ENCODE measurements at places on chromosomes 1 and 21.

- DNase-seq = no peak
Observed at GRCh38 chr1:35935442-35936388, 4.8 kb downstream of the AGO3 start.

GRCh38 chr1:212351588-212352362 is 62.9 kb downstream of the PACC1 start:
- no peak for DNase-seq

DNA sequence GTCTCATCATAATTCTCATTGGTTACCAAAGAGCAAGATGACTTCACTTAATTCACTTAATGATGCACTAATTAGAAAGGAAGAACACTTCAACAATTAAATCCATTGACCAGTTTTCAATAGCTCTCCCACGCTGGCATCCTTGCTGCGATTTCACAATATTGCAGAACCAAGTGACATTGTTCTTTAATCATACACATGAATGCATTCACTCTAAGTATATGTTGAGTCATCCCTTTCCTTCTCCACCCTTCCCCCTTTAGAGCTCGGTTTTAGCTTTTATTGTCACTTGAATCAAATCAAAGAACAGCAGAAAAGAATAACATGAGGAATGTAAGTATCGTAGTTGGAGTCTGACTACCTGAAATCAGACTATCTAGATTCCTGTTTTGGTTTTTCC is 233.6 kb upstream of the FMN2 start:
- DNase-seq = no peak

- DNase-seq = no peak
Observed at GRCh38 chr1:199096591-199096990, 457.8 kb downstream of the PTPRC start.

GRCh38 chr1:92837062-92837461 is 5.2 kb downstream of the RPL5 start:
- no peak for DNase-seq

GRCh38 chr1:82549841-82550240 is 749.1 kb downstream of the ADGRL2 start:
- DNase-seq = no peak

DNA sequence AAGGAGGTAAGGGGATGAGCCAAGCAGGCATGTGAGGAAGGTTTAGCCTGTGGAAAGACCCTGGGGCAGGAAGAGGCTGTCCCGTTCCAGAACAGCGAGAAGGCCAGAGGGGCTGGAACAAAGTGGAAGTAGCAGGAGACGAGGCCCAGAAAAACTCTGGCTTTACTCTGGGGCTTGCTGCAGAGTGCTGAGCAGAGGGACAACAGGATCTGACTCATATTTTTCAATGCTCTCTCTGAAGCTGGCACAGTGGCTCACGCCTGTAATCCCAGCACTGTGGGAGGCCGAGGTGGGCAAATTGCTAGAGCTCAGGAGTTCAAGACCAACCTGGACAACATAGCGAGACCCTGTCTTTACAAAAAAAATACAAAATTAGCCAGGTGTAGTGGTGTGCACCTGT is 52.4 kb upstream of the PAX7 start:
- no peak for DNase-seq

GRCh38 chr1:193456811-193457280 is 270.4 kb upstream of the B3GALT2 start:
- no peak for DNase-seq

DNA sequence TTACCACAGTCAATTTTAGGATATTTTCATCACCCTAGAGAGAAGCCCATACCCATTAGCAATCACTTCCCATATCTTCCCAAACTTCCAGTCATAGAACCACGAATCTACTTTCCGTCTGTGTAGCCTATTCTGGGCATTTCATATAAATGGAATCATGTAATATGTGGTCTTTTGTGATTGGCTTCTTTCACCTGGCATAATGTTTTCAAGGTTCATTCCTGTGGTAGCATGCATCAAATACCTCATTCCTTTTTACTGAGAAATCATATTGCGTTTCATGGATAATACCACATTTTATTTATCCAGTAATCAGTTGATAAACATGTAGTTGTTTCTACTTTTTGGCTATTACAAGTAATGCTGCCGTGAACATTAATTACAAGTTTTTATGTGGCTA is 21.5 kb downstream of the DESI2 start:
- no peak for DNase-seq

- no peak for DNase-seq
Observed at GRCh38 chr1:77347646-77348045, 65.8 kb downstream of the AK5 start.

DNA sequence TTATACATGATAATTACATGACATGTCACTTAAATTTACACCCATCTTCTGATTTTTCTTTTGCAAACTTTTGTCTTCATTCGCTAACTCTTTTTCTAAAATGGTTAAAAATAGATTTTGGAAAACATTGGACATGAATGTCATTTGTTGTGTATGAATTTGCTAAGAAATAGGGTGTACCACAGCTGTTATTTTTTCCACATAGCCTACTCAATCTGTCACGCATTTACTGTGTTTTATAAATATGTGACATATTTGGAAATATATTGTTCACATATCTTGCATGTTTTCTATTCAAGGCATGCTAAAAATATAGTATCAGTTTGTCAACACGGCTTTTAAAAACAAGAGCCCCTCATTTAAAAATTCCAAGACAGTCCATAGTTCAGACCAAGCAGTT is 47.9 kb upstream of the TARBP1 start:
- no peak for DNase-seq

DNA sequence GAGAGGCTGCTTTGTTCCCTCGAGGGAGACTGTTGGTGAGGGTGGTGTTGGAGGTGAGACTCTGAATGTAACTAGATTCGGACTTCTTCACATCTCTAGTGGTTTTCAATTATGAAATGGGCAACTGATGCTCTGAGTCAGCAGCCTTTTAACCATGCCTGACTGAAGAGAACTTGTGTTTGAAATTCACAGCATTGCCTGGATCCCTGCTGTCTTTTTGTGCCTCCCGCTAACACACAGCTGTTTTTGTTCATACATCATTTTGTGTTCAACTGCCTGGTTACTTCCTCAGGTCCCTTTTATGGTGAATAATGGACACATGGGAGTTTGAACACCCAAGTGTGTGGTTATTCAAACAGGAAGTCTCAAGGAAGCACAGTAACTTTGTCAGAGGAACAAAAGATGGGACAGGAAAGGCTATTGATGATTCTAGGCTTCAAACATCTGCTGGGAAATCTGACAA is 16.8 kb downstream of the LAMC1 start:
- DNase-seq = no peak

- no peak for DNase-seq
Observed at GRCh38 chr1:20735581-20736111, 3.1 kb upstream of the SH2D5 start.

DNA sequence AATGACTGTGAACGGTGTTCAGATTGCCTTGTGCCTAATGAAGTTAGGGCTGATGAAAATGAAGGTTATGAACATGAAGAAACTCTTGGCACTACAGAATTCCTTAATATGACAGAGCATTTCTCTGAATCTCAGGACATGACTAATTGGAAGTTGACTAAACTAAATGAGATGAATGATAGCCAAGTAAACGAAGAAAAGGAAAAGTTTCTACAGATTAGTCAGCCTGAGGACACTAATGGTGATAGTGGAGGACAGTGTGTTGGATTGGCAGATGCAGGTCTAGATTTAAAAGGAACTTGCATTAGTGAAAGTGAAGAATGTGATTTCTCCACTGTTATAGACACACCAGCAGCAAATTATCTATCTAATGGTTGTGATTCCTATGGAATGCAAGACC is 96.6 kb downstream of the ZFYVE9 start:
- DNase-seq = no peak

DNA sequence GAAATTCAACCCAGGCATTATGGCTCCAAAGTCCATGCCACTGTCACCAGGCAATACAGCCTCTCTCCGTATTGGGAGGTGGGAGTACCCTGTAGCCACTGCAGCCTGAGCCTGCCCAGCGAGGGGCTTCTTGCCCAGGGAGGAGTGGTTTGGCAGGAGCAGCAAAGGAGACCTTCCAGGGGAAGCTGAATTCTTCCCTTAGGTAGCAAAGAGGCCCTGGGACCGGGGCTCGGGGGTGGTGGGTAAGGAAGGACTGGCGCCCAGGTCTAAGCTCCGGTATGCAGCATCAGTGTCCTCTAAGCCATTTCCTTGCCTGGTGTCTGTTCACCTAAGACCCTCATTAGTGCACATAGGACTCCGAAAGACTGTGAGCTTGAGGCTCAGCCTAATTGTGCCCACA is 17.0 kb downstream of the TNNT2 start:
- no peak for DNase-seq

DNA sequence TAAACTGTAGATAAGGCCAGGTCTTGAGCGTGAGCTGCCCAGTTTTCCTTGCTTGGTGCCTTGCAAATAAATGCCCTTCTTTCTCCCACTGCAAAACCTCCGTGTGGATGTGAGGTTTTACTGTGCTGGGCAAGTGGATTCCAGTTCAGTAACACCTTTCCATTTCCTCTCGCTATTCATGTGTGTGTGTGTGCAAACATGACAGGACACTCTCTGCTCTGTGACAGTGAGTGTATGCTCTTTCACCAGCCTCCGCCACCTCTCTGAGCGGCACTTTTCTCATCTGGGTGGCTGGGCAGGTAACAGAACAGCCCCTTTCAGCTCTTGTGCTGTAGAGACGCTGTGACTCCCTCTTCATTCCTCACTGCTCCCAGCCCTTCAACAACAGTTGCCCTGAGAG is 23.9 kb downstream of the CNIH3 start:
- no peak for DNase-seq

DNA sequence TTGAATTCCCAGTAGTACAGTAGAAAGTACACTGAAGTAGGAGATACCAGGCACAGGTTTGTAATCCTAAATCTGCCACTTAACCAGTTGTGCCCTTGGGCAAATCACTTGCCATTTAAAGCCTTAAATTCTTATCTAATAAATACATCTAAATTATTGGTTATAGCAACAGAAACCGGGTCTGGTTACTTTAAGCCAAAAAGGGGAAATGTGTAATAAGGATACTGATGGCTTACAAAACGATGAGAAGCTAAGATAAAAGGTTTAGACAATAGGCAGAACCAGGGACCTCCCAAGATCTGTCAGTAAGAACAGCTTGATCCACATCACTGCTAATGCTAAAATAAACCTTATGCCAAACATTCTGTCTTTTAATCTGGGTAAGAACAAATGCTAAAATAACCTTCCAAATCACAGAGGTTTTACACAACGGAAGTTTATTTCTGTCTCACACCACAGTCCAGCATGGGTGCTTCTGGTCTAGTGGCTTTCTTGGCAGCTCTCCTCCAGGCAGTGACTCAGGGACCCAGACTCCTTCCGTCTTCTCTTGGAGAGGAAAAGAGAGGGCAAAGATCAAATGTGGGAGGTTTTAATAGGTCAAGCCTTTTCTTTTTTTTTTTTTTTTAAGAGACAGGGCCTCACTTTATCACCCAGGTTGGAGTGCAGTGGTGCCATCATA is 16.5 kb upstream of the ZMYM1 start:
- DNase-seq = no peak

DNA sequence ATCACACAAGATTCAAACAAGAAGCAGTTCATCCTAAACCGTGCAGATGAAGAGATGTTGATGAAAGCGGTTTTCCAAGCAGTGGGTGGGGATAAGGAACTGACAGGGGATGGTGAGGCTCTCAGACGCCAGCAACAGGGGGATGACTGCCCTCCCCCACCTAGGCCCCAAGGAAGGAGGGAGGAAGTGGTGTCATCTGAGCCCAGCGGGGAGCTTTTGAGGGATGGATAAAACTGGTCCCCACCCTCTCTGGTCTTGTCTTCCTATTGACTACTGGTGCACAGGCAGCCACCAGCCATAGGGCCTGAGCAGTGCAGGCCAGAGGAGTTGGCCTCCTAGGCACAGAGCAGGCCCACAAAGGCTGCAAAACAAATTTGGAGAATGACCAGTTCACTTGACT is 175.5 kb downstream of the HUNK start:
- DNase-seq = no peak

DNA sequence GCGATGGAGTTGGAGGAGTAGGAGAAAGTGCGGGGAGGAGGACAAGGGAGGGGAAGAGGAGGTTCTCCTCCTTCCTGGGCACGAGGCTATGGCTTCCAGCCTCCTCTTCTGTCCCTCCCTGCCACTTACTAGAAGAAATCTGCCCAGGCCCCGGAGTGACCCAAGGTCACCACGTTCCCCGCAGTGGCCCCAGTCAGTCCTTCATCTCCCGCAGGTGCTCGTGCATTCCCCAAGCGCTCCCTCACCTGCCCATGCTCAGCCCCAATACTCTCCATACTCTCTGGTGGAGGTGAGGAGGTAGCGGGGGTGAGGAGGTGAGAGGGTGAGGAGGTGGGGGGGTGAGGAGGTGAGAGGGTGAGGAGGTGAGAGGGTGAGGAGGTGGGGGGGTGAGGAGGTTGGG is 85.4 kb downstream of the CCDC185 start:
- no peak for DNase-seq

GRCh38 chr1:24849672-24850295 is 80.3 kb downstream of the RUNX3 start:
- DNase-seq = no peak

DNA sequence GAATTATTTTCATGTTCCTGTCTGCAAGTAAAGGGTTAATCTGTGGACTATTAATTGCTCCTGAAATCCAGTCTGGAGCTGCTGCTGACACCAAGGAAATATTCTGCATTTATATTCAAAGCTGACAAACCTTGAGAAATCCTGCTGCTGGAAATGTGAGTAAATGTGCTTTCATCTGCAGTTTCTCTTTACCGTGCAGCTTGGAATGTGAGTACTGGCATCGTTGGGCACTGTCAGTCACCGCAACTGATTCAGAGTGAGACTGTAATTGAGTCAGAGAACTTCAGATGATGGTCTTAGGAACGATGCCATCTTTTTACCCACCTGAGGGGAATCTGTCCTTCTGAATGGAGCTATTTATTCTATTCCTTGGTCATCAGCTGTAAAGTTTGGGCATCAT is 420.6 kb downstream of the SIPA1L2 start:
- no peak for DNase-seq

- DNase-seq = no peak
Observed at GRCh38 chr1:172938681-172939080, 112.1 kb downstream of the TNFSF18 start.

- no peak for DNase-seq
Observed at GRCh38 chr1:28328228-28328648, 602 bp upstream of the MED18 start.

DNA sequence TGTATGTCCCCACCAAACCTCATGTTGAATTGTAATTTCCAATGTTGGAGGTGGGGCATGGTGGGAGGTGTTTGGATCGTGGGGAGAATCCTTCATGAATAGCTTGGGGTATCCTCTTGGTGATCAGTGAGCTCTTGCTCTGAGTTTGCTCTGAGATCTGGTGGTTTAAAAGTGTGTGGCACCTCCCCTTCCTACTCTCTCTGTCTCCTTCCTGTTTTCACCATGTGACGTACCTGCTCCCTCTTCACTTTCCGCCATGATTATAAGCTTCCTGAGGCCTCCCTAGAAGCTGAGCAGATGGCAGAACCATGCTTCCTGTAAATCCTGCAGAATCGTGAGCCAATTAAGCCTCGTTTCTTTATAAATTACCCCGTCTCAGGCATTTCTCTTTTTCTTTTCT is 40.0 kb upstream of the OSBPL9 start:
- DNase-seq = no peak

All from nephron progenitor cell (in vitro differentiated cells).